ENCODE measurements at places on chromosomes 1 and 21.
A peak's percentile ranks its signal among the peaks of the same experiment; 100 is the strongest.

- DNase-seq: no peak
- no peak overlapping the region for H3K27ac ChIP-seq
- no peaks in the 10 kb centered on the region for H3K36me3 ChIP-seq
- no peak overlapping the region for H3K4me3 ChIP-seq
Observed at GRCh38 chr21:39114871-39115575, 68.2 kb downstream of the PSMG1 start.

GRCh38 chr1:71350805-71351204 lies 270.0 kb upstream of the ZRANB2 start:
- H3K36me3 ChIP-seq: no peaks in the 10 kb centered on the region
- H3K27ac ChIP-seq: no peak overlapping the region
- no peak for DNase-seq
- H3K4me1 ChIP-seq: no peaks in the 10 kb centered on the region

DNA sequence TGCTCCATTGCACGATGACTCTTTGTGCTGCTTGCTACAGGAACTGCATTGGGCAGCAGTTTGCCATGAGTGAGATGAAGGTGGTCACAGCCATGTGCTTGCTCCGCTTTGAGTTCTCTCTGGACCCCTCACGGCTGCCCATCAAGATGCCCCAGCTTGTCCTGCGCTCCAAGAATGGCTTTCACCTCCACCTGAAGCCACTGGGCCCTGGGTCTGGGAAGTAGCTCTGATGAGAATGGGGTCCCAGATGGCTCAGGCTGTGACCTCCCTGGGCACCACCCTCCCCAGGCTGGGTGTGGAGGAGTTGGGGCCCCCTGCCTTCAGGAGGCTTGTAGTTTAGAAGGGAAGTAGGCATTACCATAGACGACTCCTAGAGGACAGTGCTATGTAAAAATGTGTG lies 19.7 kb downstream of the CYP4B1 start:
- no peaks in the 10 kb centered on the region for H3K4me1 ChIP-seq
- H3K27ac ChIP-seq: no peak overlapping the region
- no peaks in the 10 kb centered on the region for H3K27me3 ChIP-seq
- DNase-seq: no peak
- no peaks in the 10 kb centered on the region for H3K36me3 ChIP-seq

GRCh38 chr21:46489800-46490199 lies 31.1 kb downstream of the DIP2A start:
- H3K36me3 ChIP-seq: peaks cover 71% of the 10 kb centered on the region
- no peaks in the 10 kb centered on the region for H3K4me1 ChIP-seq
- H3K27me3 ChIP-seq: no peaks in the 10 kb centered on the region
- no peak for DNase-seq
- no peak overlapping the region for H3K27ac ChIP-seq

DNA sequence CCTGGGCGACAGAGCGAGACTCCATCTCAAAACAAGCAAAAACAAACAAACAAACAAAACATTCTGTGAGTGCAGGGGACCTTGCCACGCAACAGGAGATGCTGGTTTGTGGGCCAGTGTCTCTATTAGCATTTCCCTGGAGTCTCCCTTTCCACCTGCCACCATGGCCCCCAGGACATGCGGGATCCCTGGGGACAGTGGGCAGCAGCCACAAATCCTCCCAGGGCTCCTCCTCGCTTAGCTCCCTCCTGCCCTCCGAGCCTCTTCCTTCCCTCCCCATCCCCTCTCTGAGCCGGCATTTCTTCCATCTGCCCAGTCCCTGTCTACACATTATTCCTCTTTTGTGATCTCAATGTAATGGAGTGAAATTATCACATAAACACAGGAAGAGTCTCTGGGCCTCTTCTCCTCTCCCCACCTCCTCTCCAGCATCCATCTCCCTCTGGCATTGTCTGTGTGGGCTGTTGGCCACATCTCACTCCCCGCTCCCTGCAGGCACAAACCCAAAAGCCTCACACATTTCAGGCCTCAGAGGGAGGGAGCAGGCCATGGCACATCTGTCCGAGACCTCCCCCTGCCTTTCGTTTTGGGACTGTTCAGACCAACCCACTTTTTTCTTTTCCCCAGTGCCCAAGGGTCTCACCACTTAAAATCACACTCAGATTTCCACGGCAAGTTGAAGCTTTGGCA lies 144.3 kb downstream of the MIS18A start:
- no peak overlapping the region for H3K4me3 ChIP-seq
- no peak overlapping the region for H3K27ac ChIP-seq
- H3K4me1 ChIP-seq: no peaks in the 10 kb centered on the region
- H3K36me3 ChIP-seq: no peaks in the 10 kb centered on the region
- DNase-seq: no peak

- H3K27ac ChIP-seq: no peak overlapping the region
- H3K4me3 ChIP-seq: no peak overlapping the region
- DNase-seq: no peak
- H3K36me3 ChIP-seq: no peaks in the 10 kb centered on the region
Observed at GRCh38 chr1:20325844-20326420, 35.3 kb downstream of the VWA5B1 start.

DNA sequence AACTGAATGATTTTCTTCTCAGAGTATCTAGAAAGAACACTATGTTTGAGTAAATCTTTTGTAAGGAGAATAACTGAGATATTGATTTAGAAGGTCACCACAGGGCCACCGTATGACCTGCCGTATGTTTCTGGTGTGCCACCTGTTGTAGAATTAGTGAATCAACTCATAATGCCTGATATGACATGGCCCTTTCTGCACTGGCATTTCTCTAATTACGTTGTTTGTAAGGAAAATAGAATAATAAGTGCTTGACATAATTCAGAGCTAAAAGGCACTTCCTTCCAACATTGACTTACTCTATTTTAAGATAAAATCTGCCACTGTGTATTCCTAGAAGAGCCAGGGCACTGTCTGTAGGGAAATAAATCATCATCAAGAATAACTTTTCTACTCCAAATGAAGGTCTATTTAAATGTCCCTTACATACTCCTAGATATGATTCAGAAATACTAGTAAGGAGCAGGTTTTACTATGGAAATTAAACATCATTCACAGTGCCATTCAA lies 101.7 kb downstream of the PHTF1 start:
- DNase-seq: no peak
- H3K4me1 ChIP-seq: no peaks in the 10 kb centered on the region
- peaks cover 2% of the 10 kb centered on the region for H3K36me3 ChIP-seq
- H3K27me3 ChIP-seq: no peaks in the 10 kb centered on the region
- H3K4me3 ChIP-seq: no peak overlapping the region

DNA sequence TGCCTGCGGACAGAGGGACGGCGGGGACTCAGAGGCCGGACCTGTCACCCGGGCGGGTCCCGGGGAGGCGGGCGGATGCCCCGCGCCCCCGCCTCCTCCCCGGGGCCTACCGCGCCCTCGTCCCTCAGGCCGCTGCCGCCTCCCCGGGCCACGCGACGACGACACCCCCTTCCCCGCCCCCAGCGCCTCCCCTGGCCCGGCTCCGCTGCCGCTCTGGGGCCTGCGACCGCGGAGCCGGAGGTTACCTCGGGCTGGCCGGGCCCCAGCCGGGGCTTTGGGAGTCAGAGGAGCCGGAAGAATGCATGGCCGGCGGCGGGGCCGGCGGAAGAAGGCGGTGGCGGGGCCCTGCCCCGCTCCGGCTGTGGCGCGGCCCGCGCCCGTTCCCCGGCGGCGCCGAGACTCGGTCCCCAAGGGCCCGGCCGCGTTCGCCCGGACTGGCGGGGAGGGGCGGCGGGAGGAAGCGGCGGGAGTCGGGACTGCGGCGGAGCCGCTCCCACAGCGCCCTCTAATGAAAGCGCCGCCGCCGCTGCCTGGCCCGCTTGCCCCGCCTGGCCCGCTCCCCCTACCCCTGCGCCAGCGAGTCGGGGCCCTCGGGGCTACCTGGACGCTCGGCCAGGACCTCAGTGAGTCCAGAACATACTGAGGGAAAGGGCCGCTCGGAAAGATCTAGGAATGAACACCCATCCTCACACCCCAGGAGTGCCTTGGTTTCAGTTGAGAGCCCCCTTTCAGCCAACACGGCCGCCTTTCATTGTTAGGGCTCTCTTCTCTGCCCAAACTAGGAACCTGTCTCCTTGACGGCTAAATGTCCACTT lies at the start of gene LPGAT1:
Gene LPGAT1, minus strand, starts transcription at position 436 of the 815 bp plus-strand sequence. CDS start 1,467 bp downstream, outside the sequence.
- peak within 1 kb of the TSS; percentile 58 for H3K27ac ChIP-seq
- H3K4me3 ChIP-seq: peak within 1 kb of the TSS; percentile 75
- H3K27me3 ChIP-seq: no peaks in the 10 kb centered on the region
- H3K4me1 ChIP-seq: peaks cover 44% of the 10 kb centered on the region
- peaks cover 3% of the 10 kb centered on the region for H3K36me3 ChIP-seq

DNA sequence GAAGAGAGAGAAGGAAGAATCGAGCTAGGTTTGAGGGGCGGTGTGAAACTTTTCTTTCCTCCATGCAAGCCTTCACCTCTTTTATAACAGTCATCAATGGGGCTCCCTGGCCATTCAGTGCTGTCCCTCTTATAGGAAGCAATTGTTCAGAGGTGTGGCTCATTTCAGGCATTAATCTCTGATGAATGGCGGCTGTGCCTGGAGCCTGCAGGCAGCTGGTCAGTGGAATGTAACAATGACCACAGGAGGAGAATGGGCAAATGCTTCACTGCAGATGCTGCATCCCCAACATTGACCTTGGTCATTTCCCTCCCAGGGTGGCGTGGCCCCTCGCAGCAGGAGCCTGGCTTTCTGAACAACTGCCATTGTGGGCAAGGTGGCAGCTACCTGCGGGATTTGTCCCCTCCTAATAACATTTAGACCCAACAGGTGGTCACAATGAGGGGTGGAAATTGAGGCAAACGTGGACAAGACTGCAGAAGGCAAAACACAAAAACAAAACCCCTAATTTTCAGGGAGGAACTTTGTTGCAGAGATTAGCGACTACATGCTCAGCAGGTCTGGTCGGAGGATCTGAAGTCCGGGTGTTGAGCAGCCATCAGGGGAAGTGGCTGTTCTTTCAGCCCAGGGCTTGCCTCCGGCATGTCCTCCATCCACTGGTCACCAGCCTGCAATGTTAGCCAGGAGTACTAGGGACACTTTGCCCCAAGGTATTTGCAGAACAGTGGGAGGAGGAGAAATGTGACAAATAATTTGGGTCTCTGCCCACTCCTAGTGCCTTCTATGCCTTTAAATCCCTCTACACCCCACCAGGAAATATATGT lies 97.3 kb upstream of the PAXBP1 start:
- H3K4me1 ChIP-seq: no peaks in the 10 kb centered on the region
- no peak overlapping the region for H3K27ac ChIP-seq
- H3K27me3 ChIP-seq: peaks cover 3% of the 10 kb centered on the region
- no peaks in the 10 kb centered on the region for H3K36me3 ChIP-seq
- no peak for DNase-seq

DNA sequence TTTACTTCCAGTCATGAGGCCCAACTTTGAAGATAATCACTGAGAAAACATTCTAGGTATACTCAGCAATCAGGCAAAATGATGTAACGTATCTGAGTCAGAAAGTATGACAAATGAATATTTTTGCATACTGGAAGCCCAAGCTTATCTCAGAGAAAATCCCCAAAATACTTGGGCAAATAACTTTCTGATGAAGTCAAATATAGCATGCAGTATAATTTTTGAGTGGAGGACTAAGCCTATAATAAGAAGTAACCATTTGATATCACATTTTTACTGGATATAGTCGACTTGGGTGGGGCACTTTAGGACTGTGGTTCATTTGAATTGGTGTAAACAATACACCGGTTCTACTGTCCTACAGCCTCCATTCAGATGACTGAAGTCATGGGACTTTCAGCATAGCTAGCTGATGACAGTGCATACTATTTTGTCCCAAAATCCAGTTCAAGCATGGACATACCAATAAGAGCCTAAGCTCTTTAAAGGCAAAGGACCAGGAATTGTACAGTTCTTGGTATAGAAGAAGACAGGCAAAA lies 2.3 kb upstream of the GADD45A start:
- H3K4me1 ChIP-seq: peaks cover 22% of the 10 kb centered on the region
- H3K27me3 ChIP-seq: no peaks in the 10 kb centered on the region
- H3K4me3 ChIP-seq: no peak overlapping the region
- H3K36me3 ChIP-seq: peaks cover 24% of the 10 kb centered on the region
- H3K27ac ChIP-seq: no peak overlapping the region

DNA sequence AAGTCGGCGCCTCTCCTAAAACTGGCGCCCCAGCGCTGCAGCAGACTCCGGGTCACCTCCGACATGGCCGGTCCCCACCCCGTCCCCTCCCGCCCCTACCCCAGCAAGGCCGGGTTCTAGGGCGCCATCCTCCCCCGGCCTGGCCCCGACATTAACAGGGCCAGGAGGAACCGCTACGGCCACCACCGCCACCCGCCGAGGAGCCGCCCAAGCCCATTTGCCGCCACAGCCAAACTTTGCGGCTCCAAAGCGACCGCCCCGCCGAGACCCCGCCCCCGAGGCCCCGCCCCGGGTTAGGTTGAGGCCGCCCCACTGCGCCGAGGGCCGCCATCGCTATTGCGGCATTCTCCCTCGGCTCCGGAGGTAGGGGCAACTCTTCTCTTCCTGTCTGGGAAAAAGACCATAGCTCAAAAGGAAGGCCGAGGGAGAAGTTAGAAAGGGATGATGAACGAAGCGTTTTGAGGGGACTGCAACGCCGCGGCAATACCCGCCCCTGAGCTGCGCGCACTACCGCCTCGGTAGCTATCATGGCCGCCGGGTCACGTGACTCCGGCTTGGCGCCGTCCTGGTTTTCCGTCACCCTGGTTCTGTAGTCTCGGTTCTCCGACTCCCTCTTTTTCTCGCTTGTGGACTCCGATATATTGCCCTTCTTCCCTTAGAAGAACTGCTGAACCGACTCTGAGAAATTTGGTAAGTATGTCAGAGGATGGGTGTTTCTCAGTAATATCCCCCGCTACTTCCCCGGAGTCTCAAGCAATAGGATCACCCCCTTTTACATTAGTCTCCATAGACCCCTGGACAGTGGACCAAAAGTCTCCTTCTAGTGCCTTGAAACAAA lies at the start of the genes AIDA and BROX:
Gene AIDA, minus strand, starts transcription at position 239 of the 838 bp plus-strand sequence. Its CDS starts 174 bp downstream, at position 65.
Gene BROX, plus strand, starts transcription at position 312 of the 838 bp plus-strand sequence. CDS start 3,136 bp downstream, outside the sequence.
- peak within 1 kb of the TSS; percentile 73 for H3K4me3 ChIP-seq
- peak; percentile 92 for DNase-seq
- peaks cover 28% of the 10 kb centered on the region for H3K36me3 ChIP-seq
- peak within 1 kb of the TSS; percentile 97 for H3K27ac ChIP-seq
- H3K4me1 ChIP-seq: peaks cover 36% of the 10 kb centered on the region
- H3K27me3 ChIP-seq: no peaks in the 10 kb centered on the region

DNA sequence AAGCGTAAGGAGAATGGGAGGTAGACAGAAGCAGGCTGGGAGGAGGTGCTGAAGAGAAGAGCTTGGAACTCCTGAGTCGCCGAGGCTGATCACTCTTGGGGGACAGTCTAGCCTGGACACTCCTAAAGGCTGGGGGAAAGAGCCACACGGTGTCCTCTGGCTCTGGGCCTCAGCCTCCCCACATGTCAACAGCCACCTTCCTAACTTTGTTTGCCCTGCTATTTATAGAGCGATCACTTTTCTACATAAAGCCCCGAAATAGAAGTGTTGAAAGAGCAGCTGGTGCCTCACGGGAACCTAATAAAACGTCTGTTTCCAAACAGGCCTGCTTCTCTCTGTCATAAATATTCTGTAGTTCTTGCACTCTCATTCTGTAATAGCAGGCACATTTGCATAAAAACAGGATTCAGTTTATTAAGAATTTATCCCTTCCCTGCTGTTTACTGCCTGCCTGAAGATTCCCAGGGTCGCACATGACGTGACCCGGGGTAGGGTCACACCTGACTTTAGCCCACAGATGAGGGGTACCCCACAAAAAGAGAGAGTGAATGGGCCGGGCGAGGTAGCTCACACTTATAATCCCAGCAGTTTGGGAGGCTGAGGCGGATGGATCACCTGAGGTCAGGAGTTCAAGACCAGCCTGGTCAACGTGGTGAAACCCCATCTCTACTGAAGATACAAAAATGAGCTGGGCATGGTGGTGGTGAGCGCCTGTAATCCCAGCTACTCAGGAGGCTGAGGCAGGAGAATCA lies 212.5 kb downstream of the TOMM20 start:
- no peaks in the 10 kb centered on the region for H3K27me3 ChIP-seq
- no peak overlapping the region for H3K27ac ChIP-seq
- no peaks in the 10 kb centered on the region for H3K4me1 ChIP-seq
- no peaks in the 10 kb centered on the region for H3K36me3 ChIP-seq
